ENCODE measurements at places on chromosomes 2 and 18. TPM values are rescaled to one million over a fixed set of nuclear protein-coding genes. Genes with fewer than 3 reads are reported as not detected.

DNA sequence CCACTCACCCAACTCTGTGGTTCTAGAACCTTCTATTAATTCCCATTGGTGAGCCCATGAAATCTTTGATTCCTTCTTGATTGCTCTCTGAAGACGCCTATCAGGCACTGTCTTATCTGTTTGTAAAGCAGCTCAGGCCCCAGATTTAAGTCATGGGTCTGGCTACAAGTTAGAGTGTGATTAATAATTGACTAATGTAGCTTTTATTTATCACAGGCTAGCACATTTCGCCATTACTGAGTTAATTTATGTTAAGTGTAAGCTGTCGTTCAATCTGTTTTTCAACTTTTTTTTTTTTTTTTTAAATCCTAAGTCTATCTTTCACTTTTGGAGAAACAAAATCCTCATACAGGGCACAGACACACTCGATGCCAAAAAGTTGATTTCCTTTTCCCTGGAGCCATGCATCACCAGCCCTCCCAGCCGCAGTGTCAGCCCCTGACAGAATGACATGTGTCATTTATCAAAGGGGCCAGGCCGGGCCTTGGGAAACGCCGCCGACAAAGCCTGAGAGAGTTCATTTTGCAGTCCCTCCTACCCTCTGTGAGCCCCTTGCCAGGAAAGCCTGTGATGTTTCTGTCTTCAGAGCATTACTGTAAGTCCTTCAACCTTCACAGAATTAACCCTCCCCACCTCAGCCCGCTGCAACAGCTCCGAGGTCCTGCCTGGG lies 15.8 kb downstream of the TSHZ1 start:
- H3K27me3 ChIP-seq = no peaks in the 10 kb centered on the region
- H3K27ac ChIP-seq = no peak overlapping the region
- H3K4me3 ChIP-seq = no peak overlapping the region
- no peak for ATAC-seq

DNA sequence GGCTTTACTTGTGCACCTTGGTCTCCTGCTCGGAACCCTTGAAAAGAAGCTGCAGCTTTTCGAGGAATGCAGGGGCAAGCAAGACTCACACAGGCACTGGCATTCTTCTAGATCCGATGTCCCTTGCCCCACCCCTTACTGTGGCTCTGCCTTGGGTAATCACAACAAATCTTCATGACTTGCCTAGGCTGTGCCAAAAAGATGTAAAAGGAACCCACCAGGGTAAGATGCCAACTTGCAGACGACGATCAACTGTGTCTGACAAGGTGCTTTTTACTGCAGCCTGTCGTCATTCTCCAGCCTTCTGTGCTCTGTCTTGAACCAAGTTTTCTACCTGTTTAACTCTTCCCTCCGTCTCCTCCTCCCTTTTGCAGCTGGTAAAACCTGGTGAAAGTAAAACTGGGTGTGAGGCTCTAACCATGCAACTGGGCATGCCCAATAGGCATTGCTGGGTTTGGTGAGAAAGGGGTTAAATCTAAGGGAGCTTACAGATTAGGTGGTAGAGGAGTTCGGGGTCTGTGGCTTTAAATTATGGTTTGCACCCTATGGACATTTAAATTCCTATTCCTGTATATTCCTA lies 909 bp upstream of the NRXN1 start:
- H3K4me1 ChIP-seq = no peaks in the 10 kb centered on the region
- no peaks in the 10 kb centered on the region for H3K36me3 ChIP-seq
- H3K27ac ChIP-seq = no peak overlapping the region

- peaks cover 13% of the 10 kb centered on the region for H3K4me1 ChIP-seq
- no peaks in the 10 kb centered on the region for H3K27me3 ChIP-seq
- H3K27ac ChIP-seq = peak overlapping the region; percentile 6
- H3K4me3 ChIP-seq = no peak overlapping the region
- peaks cover 99% of the 10 kb centered on the region for H3K36me3 ChIP-seq
- ATAC-seq = no peak
Observed at GRCh38 chr18:62566199-62566598, 43.4 kb downstream of the ZCCHC2 start.

- peak overlapping the region; percentile 89 for H3K27ac ChIP-seq
- H3K4me1 ChIP-seq = peaks cover 5% of the 10 kb centered on the region
- ATAC-seq = peak; percentile 69
- peaks cover 4% of the 10 kb centered on the region for H3K27me3 ChIP-seq
Observed at GRCh38 chr2:208025814-208026184, 472 bp upstream of the PLEKHM3 start.

DNA sequence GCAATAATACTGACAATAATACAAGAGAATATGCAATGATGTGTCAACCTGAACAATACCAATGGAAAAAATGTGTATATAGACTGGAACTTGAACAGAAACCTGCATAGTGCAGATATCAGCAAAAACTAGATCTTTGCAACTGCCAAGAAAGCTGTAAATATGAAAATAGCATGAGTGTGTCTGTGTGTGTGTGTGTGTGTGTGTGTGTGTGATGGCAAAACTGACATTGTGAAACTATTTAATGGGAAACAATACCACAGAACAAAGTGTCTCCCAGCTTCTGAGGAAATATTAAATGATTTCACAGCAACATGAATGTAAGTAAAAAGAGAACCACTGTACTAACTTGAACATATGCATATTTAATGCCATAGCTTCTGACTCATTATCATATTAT lies 558.2 kb upstream of the LINC00305 start:
- no peak overlapping the region for H3K27ac ChIP-seq
- H3K4me1 ChIP-seq = no peaks in the 10 kb centered on the region
- H3K36me3 ChIP-seq = no peaks in the 10 kb centered on the region
- H3K4me3 ChIP-seq = no peak overlapping the region
- no peaks in the 10 kb centered on the region for H3K27me3 ChIP-seq
- no peak for ATAC-seq

DNA sequence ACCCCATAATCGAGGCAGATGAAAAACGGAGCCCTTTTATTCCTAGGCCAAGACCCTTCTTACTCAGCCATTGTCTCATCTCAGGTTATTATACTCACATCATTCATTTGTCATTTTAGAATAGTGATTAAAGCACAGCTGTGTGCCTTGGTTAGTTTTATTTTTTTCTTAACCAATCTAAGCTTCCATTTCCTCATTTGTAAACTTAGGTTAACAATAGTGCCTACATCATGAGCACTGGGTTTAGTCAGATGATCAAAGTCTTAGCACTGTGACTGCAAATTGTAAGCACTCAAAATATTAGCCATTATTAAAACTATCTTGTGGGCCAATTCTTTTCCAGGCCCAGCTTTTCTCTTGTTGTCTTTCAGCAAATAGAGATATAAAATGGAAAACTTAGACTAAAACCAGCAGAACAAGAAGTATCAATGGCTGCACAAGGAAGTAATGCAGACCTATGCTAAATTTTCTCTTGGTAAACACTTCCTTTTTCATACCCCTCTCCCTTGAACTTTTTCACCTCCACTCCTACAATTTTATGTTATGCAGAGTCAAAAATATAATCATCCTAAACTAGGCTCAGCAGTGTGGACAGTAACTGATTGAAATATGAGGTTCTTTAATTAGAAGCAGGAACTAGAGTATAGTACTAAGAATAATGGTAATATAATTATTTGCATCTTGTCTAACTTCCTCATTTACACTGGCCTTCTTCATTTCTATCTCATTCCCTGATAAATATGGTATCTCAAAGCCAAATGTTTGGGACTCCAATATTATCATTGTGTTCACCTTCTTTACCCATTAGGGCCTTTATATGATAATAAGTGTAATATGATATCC lies 21.5 kb upstream of the GALNT3 start:
- H3K27ac ChIP-seq = no peak overlapping the region
- ATAC-seq = no peak
- H3K36me3 ChIP-seq = no peaks in the 10 kb centered on the region
- no peak overlapping the region for H3K4me3 ChIP-seq
- H3K27me3 ChIP-seq = no peaks in the 10 kb centered on the region
- H3K4me1 ChIP-seq = no peaks in the 10 kb centered on the region

- no peaks in the 10 kb centered on the region for H3K27me3 ChIP-seq
- H3K4me3 ChIP-seq = no peak overlapping the region
- H3K36me3 ChIP-seq = no peaks in the 10 kb centered on the region
- ATAC-seq = no peak
- H3K4me1 ChIP-seq = no peaks in the 10 kb centered on the region
- H3K27ac ChIP-seq = no peak overlapping the region
Observed at GRCh38 chr2:212361174-212361756, 177.3 kb downstream of the ERBB4 start.

GRCh38 chr18:24918257-24918656 lies 433.7 kb downstream of the ZNF521 start:
- H3K4me1 ChIP-seq = no peaks in the 10 kb centered on the region
- H3K27me3 ChIP-seq = peaks cover 5% of the 10 kb centered on the region
- no peak overlapping the region for H3K4me3 ChIP-seq
- no peak overlapping the region for H3K27ac ChIP-seq

DNA sequence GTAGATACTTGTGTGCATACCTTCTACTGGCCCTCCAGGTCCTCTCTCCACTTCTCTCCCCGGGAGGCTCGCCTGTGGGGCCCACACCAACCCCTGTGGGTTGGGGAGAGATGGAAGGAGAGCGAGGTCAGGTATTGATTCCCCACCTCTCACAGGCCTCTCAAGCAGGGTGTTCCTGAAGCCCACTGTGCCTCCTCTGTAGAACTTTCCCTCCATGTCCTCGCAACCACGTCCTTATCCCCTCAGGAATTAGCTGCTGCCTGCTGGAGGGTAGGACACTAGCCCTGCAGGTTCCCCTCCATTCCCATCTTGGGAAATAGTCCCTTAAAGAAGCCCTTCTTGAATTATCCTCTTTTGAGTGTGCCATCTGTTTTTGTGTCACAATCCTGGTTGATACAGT lies 38.9 kb upstream of the KLF11 start:
- H3K4me3 ChIP-seq = no peak overlapping the region
- no peaks in the 10 kb centered on the region for H3K36me3 ChIP-seq
- H3K4me1 ChIP-seq = no peaks in the 10 kb centered on the region
- H3K27me3 ChIP-seq = no peaks in the 10 kb centered on the region

DNA sequence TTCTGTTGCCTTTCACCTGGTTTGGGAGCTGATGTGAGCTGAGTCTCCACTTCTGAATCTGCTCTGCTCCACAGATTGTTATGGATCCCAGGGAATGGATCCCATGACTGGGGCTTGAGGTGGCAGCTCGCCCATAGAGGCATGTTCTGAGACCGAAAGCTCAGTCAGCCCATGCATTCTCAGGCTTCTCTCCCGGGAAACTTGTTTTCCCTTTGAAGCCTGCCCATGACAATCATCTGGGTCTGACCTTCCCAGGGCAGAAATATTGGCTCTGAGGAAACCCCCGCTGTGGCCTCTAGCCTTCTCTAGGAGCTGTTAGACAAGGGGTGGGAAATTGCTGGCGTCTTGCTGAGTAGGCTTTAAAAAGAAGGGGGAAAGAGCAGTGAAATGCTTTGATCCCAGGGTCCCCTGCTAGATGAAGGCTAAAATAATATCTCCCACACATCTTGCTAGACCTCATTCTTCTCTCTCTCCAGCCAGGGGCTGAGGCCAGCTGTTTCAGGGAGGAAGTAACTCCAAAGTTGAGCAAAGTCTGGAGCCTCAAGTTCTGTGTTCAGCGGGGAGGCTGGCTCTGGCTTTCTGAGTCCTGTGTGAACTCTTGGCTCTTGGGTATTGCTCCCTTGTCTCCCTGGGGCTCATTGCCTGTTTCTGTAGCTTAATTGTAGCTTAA lies 2.0 kb downstream of the VAMP8 start:
- ATAC-seq = no peak
- H3K27me3 ChIP-seq = no peaks in the 10 kb centered on the region
- peak overlapping the region; percentile 99 for H3K4me3 ChIP-seq
- H3K27ac ChIP-seq = peak overlapping the region; percentile 97
- H3K36me3 ChIP-seq = peaks cover 49% of the 10 kb centered on the region
- H3K4me1 ChIP-seq = peaks cover 24% of the 10 kb centered on the region

- ATAC-seq = no peak
- H3K4me1 ChIP-seq = no peaks in the 10 kb centered on the region
- H3K27ac ChIP-seq = no peak overlapping the region
- H3K27me3 ChIP-seq = peaks cover 39% of the 10 kb centered on the region
Observed at GRCh38 chr2:166134252-166135151, 6.7 kb upstream of the SCN1A start.

GRCh38 chr2:117359266-117359914 lies 455.1 kb upstream of the DDX18 start:
- no peaks in the 10 kb centered on the region for H3K36me3 ChIP-seq
- H3K4me3 ChIP-seq = no peak overlapping the region
- ATAC-seq = no peak
- no peaks in the 10 kb centered on the region for H3K4me1 ChIP-seq
- H3K27ac ChIP-seq = no peak overlapping the region

GRCh38 chr18:11857177-11857887 lies 6.1 kb downstream of the CHMP1B start:
- peaks cover 5% of the 10 kb centered on the region for H3K4me1 ChIP-seq
- no peak for ATAC-seq
- no peaks in the 10 kb centered on the region for H3K27me3 ChIP-seq
- peak overlapping the region; percentile 79 for H3K27ac ChIP-seq

- no peak overlapping the region for H3K27ac ChIP-seq
- H3K36me3 ChIP-seq = no peaks in the 10 kb centered on the region
- H3K4me3 ChIP-seq = no peak overlapping the region
- ATAC-seq = no peak
- no peaks in the 10 kb centered on the region for H3K4me1 ChIP-seq
- peaks cover 16% of the 10 kb centered on the region for H3K27me3 ChIP-seq
Observed at GRCh38 chr18:36419188-36419899, 121.8 kb downstream of the FHOD3 start.

DNA sequence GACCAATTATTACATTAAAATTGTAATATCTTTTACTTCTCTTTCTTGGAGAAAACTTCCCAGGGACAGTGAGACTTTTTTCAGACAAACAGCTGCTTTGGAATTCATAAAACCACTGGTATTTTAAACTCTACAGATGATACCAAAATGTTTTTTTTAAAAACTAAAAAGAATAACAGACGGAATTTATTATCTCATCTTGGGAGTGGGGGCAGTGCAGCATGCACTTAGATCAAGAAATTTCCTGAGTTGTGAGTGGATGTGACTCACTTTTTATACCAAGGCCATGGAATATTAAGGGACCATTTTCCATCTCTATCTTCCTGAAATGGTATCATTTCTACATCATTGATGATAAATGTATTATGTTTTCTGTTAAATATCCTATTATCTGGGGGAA lies 422.8 kb upstream of the HNRNPA3 start:
- no peaks in the 10 kb centered on the region for H3K36me3 ChIP-seq
- no peaks in the 10 kb centered on the region for H3K4me1 ChIP-seq
- H3K27ac ChIP-seq = no peak overlapping the region
- ATAC-seq = no peak
- H3K27me3 ChIP-seq = peaks cover 26% of the 10 kb centered on the region

- H3K27ac ChIP-seq = peak overlapping the region; percentile 95
- no peaks in the 10 kb centered on the region for H3K27me3 ChIP-seq
- peak; percentile 65 for ATAC-seq
- peak overlapping the region; percentile 73 for H3K4me3 ChIP-seq
- H3K36me3 ChIP-seq = peaks cover 11% of the 10 kb centered on the region
Observed at GRCh38 chr2:62305421-62306176, 109.7 kb downstream of the B3GNT2 start.

The MAP3K19 gene
- 0.13 TPM for total RNA-seq

The MXD1 gene
- total RNA-seq = 40.6 TPM

The SLC5A7 gene
- not detected for total RNA-seq

The EN1 gene
- total RNA-seq = not detected

The ZSWIM2 gene
- total RNA-seq = not detected

The SNRPD1 gene
- total RNA-seq = 69.2 TPM

The ANKRD23 gene
- 11.7 TPM for total RNA-seq

The GBX2 gene
- not detected for total RNA-seq

The MRPL33 gene
- total RNA-seq = 76.3 TPM

The SGPP2 gene
- total RNA-seq = 3.0 TPM

The MC4R gene
- not detected for total RNA-seq

The UGT1A8 gene
- total RNA-seq = not detected

The TEKT4 gene
- not detected for total RNA-seq

The CPO gene
- not detected for total RNA-seq

The TRAPPC12 gene
- total RNA-seq = 70.6 TPM

The LAMA1 gene
- total RNA-seq = not detected
